ENCODE measurements at places on chromosomes 2 and 18.
A peak's percentile ranks its signal among the peaks of the same experiment; 100 is the strongest.

- DNase-seq, result no peak
Observed at GRCh38 chr2:46831051-46831868, 84.3 kb downstream of the MCFD2 start.

DNA sequence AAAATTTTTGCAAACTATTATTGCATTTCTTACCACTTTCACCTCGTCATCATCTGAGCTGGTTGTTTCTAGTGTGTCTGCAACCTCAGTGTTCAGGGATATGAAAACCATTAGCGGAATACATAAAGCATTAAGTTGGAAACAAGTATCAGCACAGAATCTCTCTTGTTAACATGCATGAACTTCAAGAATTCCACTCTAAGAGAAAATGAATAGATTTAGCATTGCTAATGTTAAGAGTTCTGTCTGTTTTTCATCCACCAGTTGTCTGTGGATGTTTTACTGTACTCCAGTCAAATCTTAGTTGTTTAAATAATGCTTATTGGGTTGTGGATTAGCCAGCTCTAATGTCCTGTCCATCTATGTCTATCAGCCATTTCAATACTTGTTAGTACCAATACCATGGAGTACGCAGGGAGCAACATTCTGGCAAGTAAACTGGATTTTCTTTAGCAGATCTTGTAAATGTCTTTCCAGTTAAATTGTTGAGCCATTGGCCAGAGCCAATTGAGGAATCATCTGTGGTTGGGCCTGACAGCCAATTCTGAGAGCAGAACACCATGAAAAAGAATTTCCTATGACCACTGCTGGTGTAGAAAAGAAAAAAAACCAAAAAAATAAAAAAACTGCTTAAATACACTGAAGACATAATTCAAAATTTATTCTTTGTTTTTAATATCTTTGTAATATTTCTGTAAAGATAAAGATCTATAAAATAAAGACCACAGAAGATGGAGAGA lies 82.5 kb downstream of the SLC8A1 start:
- DNase-seq, result no peak

- no peak for DNase-seq
Observed at GRCh38 chr2:241788572-241788971, 11.9 kb downstream of the GAL3ST2 start.

DNA sequence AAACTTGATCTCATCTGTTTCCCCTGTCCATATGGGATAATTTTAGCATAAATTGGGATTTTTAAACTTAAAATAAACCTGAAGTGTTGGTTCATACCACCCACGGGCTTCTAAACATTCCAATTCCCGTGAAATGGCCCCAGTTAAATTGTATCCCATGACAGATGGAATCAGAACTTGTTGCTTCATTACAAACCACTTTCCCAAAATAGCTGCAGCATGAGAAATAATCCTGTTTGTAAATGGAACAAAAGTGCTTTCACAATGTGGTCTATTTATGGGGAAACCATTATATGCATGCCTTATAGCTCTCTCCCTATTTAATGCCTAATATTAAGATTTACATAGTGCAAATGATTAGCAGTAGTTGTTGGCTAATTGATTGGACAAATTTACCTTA lies 15.9 kb downstream of the SCG2 start:
- no peak for DNase-seq

DNA sequence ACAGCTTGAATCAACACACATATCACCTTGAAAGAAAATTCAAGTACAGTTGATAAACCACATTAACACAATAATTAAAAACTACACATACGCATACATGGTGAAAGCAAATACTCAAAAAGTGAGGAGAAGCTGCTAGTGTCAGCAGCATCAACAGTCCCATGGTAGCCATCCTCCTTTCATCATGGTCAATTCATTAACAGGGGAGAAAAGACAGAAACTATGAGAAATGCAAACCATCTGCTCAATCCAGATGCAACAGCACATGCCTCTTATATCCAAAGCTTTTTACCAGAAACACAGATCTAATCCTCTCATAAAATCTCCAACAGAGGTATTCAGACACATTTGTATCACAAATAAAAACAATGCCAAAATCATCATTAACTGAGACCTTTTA lies 81.9 kb upstream of the CHRNA1 start:
- no peak for DNase-seq

DNA sequence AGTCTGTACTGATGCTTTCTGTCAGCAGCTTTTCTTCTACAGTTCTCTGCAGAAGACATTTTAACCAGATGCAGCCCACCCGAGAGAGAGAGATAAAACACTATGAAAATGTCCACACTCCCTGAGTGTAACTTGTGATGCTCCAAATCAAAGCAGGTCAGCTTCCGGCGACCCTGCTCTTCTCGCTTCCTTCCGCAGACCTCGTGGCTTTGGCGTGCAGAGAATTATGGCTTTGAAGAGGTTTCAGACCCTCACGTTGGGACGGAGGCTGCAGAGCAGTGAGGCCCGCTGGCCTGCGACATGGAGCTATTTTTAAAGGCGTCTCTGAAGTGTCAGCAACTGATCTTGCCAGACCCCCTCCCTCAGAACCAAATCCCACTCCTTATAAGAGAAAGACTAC lies 41.8 kb downstream of the TMEM163 start:
- DNase-seq, result no peak

- DNase-seq, result peak; percentile 84
Observed at GRCh38 chr18:34522603-34523002, 187.5 kb upstream of the DTNA start.

GRCh38 chr2:67936969-67937368 lies 125.8 kb downstream of the C1D start:
- no peak for DNase-seq

- DNase-seq, result no peak
Observed at GRCh38 chr18:7152440-7152839, 34.8 kb upstream of the LAMA1 start.

DNA sequence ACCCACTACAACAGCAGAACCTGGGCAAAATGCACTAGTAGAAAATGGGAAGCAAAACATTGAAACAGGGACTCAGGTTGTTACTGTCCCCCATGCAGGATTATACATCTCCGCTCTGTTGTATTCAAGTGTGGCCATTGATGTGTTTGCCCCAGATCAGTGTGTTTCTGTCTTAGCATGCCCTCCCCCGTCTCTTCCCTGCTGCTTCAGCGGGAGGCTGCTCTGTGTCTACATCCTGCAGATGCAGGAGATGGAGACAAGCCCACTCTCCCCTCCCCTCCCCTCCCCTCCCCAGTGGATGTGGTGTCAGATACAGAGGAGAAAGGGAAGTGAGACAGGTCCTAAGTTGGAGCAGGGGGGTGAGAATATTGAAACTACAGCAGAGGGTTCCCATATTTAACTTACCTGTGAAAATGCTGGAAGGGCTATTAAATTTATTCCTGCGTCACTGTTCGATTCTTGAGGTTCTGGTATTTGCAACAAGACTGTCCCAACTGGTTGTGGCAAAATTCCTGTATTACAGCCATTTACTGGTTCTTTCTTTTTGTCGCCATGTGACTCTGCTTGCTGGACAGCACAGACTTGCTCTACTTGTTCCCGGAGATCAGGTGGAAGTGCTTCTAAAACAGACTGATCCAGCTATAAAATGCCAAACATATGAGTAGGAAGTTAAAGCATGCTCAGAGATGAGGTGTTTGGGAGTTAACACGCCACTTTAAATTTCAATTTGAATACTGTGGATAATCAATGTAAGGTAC lies 67.0 kb downstream of the EIF5B start:
- no peak for DNase-seq

DNA sequence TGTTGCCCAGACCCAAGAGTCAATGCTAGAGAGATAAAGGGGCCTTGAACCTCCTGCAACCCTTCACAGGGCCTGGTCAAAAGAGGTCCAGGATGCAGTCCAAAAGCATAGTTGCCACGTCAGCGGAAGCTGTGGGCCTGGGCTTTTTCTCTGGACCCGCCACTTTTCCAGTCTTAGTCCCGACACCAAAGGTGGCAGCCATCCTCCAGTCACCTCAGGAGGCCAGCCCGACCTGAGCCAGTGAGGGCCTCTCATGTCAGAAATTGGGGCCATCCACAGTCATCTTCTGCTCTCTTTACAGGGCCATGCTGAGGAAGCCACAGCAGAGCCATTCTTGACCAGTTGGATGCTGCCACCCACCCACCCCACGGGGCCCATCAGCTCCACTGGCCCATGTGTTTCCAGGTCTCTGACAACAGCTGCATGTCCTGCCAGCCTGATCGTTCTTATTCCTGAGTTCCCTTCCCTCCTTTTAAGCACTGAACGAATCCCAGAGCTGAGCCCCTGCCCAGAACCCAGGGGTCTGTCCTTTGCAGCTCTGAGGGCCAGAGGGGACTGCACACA lies 34.1 kb upstream of the KLHL29 start:
- DNase-seq, result no peak

GRCh38 chr2:134120406-134120732 lies 133.5 kb upstream of the MGAT5 start:
- no peak for DNase-seq

GRCh38 chr2:187271825-187272224 lies 176.2 kb downstream of the CALCRL start:
- DNase-seq, result no peak

DNA sequence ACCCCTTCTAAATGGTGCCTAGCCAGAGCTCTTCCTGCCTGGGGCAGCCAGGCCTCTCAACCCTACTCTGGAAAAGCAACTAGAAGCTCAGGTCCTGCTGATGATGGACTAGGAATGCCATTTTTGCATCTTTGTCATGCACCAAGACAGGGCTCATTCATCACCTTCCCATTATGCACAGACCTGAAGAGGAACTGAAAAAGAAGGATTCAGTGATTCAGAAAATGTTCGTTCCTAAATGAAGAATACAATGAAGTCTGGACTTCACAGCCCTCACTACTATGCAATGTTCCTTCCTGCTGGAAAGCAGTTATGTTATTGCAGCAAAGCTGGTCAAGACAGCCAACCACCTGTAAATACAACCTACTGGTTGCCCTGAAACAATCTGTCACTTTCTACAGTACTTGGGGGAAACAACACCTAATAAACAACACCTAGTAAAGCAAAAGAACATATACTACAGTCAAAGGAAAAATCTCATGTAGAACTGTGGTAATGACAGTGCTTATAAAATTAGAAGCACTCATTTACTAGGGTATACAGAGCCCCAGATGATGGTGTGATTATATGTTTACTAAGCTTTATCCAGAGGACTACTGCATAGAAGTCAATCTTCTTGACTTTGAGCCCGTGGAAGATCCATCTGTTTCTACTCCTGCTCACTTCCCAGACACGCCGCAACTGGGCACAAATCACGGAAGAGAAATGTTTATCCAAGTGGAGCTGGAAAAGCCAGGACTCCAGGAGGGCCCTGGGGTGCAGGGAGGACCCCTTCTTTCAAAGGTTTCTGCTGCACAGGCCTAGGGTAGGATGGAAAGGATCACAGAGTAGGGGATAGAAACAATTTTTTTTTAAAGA lies 103.1 kb upstream of the THOC1 start:
- DNase-seq, result no peak

GRCh38 chr18:62751341-62751821 lies 36.0 kb downstream of the PHLPP1 start:
- DNase-seq, result no peak

DNA sequence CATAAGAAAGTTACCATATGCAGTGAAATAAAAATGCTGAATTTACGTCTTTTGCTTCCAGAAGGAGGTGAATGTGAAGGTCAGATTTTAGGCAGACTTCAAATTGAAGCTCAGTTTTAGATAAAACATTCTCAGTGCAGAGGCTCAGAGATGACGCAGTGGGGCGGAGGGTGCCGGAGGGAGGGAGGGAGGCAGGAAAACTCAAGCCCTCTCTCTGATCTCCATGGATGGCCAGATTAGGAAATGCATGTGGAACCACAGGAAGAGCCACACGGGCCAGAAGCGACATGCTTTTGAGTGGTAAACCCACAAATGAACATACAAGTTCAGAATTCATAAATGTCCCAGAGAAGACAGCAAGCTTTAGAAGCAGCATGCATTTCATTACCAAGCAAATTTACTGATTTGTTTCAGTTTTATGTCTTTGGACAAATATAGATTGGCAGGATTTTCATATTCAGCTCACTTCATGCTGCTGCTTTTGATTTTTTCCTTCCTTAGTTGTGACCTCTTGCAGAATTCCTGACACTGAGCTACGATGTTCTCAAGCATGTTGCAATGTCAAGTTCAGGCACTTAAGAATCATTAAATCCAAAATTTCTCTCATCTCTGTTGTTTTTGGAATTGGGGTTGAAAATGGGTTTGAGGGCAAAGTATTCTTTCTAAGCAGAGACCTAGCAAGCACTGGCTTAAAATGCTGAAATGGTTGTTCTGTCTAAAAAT lies 29.7 kb upstream of the APCDD1 start:
- no peak for DNase-seq

- DNase-seq, result no peak
Observed at GRCh38 chr2:53087262-53087873, 680.2 kb upstream of the CHAC2 start.

DNA sequence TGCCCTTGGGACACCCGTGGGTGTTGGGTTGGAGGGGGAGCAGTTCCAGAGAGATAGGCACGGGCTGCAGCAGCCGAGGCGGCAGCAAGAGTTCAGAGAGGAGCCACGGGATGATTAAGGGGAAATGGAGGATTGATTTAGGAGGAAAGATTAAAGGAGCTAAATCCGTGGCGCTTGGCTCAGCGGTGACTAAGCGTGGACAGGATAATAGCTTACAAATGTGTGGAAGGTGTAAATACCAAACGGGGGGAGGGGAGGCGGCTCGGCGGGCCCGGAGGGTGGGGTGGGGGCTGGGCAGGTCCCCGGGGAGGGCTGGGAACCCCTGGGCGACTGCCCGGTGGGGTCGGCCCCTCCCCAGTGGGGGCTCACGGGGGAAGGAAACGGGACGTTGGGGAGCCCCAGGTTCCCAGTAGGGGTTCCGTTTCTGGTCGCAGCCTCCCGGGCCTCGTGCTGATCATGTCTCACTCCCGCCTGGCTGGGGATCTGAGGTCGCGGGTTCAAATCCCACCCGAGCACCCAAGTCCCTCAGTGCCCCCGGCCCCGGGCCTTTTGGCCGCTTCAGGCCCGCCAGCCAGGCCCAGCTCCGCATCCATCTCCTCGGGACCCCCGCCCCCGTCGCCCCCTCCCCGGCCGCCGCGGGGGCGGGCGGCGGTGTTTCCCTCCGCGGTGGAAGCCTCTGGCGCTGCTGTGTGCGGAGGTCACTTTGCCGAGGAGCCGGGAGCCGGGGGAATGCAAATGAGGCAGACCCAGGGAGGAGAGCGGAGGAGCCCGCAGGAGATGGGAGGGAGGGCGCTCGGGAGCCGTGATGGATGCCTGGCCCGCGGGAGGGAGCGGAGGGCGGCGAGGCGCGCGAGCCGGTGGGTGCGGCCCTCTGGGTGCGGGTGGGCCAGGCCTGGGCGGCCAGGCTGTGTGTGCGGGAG lies 8.1 kb downstream of the ASIC4 start:
- DNase-seq, result no peak

- DNase-seq, result no peak
Observed at GRCh38 chr2:3960106-3960505, 256.7 kb downstream of the DCDC2C start.

DNA sequence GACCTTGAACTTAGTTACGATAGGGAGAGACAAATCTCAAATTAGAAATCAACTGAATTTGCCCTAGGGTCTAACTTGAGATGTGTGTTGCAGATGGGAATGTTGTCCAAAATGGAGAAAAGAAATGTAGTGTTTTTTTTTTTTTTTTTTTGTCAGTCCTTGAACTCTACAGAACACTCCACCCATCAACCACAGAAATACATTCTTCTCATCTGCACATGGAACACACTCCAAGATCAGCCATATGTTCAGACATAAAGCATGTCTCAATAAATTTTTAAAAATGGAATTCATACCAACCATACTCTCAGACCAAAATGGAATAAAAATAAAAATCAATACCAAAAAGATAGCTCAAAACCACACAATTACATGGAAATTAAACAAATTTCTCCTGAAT lies 526.5 kb downstream of the FBXO15 start:
- no peak for DNase-seq

Data from NCI-H446 treated with DMSO at 0.1 percent for 48 hours (cell line).